ENCODE measurements at places on chromosomes 6 and 20.
A peak's percentile ranks its signal among the peaks of the same experiment; 100 is the strongest.

GRCh38 chr20:56975838-56976237 lies 290.6 kb downstream of the BMP7 start:
- no peak for DNase-seq

- no peak for DNase-seq
Observed at GRCh38 chr6:140644017-140644416, 1269.6 kb upstream of the CITED2 start.

DNA sequence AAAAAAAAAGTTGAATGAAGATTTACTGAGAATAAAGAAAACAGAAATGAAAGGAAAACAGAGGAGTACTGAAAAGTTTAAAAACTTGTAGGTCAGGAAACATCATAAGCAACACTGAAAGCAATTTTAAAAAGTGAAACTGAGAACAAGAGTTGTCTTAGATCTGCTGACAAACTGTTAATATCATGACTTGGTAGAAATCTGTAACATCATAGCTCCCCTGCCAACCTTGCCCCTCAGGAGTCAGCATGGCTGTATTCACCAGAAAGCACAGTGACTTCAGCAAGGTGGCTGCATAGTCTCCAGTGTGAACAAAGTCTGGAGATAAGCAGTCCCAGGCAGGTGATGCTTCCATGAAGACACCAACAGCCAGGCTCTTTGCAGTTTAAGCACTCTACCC lies 5.3 kb downstream of the NAA20 start:
- no peak for DNase-seq

DNA sequence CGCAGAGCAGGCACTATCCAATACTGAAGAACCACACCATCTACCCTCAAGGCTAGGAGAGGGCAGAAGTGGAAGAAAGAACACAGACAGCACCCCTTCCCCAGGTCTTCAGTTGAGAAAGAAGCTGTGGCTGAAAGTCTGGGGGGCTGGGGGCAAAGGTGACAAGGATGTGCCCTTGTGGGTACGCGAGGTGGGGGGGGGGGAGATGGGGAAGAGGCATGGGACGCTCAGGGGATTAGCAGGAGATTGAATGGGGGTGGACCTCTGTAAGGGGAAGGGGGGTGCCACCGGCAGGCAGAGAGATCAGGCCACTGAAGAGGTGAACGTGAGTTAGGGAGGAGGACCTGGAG lies 1.1 kb downstream of the B4GALT5 start:
- DNase-seq, result no peak

DNA sequence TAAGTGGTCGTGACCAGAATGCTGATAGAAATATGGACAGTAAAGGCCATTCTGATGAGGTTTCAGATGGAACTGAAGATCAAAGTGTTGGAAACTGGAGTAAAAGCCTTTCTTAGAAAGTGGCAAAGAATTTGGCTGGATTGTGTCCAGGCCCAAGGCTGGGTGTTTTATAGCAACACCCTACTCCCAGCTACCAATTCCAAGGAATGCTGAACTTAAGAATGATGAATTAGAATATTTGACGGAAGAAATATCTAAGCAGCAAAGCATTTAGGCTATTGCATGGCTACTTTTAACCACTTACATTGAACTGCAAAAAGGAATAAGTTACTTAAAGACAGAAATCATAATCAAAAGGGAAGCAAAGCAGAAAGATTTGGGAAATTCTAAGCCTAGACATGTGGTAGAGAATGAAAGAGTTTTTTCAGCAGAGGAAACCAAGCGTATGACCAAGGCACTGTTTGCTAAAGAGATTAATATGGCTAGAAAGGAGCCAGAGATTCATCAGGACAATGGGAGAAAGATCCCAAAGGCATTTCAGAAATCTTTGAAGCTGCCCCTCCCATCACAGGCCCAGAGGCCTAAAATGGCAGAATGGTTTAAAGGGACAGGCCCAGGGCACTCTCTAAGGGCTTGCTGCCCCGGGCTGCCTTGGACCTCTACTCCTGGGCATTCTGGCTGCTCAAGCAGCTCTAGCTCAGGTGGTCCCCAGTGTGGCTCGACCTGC lies 25.8 kb downstream of the SDHAF4 start:
- DNase-seq, result no peak

DNA sequence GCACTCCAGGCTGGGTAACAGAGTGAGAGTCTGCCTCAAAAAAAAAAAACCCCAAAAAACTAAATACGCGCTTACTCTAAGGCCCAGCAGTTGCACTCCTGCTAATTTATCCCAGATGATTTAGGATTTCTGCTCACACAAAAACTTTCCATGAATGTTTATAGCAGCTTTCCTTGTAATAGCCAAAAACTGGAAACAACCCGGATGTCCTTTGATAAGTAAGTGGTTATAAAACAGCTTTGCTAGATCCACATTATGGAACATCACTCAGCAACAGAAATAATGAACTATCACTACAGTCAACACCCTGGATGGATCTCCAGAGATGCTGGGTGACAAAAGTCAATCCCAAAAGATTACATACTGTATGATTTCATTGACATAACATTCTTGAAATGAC lies 220.4 kb upstream of the JARID2 start:
- no peak for DNase-seq

DNA sequence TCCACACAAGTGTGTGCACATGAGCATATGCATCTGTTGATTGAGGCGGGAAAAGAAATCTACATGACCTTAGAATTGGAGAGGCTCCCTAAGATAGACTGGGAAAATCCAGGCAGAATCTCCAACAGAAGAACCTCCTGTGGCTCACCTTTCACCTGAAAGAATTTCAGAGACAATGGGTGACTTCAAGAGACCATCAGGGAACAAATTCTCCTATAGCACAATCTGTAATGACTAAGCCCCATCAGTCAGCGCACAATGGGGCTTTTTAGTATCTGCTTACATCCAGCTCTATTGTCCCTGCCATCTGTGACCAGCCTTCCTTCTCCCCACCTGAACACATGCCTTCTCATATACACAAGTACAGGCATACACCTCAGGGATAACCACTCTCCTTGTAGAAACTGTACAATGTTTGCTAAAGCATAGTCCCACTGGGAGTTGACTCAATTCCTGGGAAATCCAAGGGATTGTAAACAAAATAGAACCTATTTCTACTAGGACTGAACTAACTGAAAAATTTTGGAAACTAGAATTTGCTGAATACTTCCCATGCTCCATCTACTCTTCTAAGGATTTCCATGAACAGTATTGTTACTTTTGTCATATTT lies 150.8 kb upstream of the STXBP5 start:
- DNase-seq, result no peak

DNA sequence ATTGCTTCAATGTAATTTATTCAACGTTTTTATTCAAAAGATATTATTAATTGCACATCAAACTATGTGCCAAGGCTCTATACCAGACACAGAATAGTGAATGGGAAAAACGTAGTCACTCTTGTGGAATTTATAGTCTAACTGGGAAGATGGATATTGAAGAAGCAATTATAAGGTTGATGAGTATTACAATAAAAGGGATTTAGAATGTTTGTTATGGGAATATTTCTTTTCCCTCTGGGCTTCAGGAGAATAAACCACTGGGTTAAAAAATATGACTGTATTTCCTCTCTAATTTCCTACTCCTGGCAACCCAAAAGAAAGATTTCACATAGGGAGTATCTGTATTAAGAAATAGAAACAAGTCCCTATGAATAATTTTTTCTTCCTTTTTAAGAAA lies 25.1 kb upstream of the UTRN start:
- DNase-seq, result no peak

DNA sequence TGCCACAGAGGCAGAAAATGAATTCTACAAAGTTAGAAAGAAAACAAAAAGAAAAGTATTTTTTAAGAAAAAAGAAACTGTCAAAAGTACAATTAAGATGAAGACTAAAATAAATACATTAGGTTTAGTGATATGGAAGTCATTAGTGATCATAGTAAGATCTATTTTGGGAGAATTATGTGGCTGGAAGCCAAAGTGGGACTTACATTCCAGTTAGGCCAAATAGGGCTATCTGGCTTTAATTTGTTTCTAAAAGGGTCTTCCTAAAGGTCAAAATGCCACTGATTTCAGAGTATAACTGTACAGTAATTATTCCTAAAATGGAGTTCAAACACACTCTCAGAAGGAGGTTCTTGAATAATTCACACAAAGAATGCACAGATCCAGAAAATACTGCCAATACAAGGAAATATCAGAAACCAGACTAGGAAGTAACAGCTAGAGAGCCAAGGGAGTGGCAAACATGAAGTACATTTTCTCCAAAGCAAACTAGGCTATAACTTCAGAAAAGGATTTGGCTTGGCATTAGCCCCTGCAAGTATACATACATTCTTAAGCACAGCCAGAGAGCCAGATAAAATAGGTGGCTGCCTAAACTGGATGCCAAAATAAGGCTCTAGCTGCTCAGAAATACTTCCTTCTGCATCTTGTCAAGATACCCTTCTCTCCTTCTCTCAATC lies 45.3 kb downstream of the PDSS2 start:
- no peak for DNase-seq

DNA sequence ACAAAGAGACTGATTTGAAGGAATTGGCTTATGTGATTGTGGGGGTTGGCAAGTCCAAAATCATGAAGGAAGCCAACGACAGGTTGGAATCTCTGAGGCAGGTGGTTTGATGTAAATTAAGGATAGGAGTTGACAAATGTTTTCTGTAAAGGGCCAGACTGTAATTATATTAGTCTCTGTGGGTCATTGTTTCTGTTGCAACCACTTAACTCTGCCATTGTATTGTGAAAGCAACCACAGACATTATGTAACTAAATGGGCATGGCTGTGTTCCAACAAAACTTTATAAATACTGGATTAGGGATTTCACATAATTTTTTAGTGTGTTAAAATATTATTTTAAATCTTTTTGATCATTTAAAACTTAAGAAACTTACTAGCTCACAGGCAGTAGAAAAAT lies 199.2 kb upstream of the MYLIP start:
- DNase-seq, result no peak

GRCh38 chr20:36827541-36828279 lies 48.2 kb upstream of the TLDC2 start:
- DNase-seq, result no peak

GRCh38 chr20:2051946-2052345 lies 49.7 kb upstream of the STK35 start:
- no peak for DNase-seq

DNA sequence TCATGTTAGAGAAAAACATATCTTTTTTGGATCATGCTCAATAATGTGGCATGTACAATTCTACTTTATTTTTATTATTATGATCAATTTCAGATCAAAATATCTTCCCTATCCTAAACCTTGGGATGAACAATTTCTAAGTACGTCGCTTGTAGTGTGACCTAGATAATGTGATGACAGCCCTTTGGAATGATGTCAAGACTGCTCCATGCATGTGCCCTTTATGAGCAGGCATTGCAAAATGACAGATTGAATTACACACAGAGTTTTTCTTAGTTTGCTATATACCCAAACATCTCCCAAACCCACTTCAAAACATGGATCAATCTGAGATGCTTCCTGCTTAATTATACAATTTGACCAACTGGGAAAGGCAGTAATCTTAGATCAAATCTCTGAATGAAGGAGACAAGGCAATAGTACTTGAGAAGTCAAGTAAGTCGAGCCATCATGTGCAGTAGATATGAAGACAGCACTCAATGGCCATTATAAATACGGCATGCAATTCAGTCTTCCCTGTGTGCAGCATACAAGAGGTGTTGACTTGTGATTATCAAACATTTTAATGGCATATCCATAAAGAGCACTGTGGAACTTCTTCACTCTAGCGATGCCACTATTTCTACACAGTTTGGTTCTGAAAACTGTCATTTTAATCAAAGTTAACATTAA lies 294.8 kb downstream of the RNF144B start:
- no peak for DNase-seq

- DNase-seq, result no peak
Observed at GRCh38 chr20:31638317-31638716, 605 bp downstream of the COX4I2 start.

- no peak for DNase-seq
Observed at GRCh38 chr20:11780765-11781369, 136.8 kb upstream of the BTBD3 start.

DNA sequence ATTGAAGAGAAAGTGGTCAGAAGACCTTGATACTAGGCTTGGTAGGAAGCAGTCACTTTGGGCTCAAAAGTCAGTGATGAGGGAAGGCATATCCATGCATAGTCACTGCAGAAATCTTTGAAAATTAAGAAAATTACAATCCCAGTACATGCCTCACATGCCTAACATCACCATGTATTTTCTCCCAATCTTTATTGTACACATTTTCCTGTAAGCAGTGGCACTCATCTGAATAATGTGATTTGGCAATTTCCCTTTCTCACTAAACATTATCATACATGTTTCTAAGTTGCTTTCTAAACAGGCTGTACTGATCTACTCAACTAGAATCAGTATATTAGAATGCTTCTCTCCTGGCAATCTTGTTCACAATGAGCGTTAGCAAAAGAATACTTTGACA lies 280.7 kb upstream of the SUPT3H start:
- DNase-seq, result no peak

DNA sequence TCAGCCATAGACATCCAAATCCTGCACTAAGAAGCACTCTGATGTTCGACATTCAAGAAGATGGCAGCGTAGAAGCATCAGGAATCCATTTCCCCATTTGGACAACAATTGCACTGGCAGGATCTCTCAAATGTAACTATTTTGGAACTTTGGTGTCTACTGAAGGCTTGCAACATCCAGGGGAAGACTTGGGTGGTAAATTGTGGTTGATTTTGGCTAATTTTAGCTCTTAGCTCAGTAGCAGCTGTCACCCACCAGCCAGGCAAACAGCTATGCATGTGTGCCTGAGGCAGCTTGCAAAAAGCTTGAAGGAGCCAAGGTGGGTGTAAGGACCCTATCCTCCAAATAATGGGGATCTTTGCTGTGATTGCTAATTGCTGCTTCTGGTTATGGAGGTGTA lies 35.1 kb upstream of the PPP1R3G start:
- DNase-seq, result no peak

DNA sequence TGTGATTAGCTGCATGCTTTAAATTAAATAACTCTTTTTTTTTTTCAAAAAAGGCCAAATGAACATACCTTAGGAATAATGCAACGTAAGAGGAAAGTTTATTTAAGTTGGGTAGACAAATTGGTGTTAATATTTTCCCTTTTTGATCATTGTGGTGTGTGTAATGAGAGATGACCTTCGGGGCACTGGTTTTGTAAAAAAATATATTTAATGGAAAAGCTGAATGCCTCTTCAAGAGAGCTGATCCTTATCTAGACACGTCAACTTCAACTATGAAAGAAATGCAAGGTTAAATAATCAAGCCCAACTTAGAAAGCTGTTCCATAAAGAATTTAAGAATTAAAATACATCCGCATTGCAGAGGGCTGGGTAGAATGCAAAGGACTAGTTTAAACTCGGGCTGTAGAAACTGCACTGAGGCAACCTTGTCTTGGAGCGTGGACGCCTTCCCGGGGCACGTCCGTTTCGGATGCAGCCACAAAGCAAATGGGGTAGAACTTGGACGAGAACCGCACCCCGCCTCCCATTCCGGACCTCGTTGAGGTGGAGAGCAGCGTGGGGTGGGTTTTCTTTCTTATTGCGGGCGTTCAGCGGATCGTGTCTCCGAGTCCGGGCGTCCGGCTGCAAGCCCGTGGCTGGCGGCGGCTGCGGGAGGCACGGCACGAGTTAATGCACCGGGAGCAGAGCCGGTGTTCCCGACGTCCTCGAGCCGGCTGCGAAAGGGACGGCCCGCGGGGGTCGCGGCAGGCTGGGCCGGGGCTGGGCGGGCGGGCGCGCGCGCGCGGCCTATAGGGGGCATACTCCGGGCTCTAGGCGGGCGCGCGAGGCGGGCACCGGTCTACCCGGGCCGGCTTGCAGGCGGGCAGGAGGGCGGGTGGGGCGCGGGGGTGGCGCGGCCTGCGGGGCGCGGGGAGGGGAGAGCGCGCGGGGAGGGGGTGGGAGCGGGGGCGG lies 1.9 kb downstream of the JARID2 start:
- peak; percentile 85 for DNase-seq

GRCh38 chr6:85283436-85283835 lies 166.4 kb upstream of the NT5E start:
- DNase-seq, result no peak

- DNase-seq, result no peak
Observed at GRCh38 chr20:57892471-57892870, 182.7 kb upstream of the PMEPA1 start.
